ENCODE measurements at places on chromosomes 12 and 14.

GRCh38 chr14:99028521-99028920 is 243.5 kb downstream of the BCL11B start:
- no peak for DNase-seq

GRCh38 chr12:102483466-102483865 is 3.1 kb upstream of the IGF1 start:
- DNase-seq = no peak

DNA sequence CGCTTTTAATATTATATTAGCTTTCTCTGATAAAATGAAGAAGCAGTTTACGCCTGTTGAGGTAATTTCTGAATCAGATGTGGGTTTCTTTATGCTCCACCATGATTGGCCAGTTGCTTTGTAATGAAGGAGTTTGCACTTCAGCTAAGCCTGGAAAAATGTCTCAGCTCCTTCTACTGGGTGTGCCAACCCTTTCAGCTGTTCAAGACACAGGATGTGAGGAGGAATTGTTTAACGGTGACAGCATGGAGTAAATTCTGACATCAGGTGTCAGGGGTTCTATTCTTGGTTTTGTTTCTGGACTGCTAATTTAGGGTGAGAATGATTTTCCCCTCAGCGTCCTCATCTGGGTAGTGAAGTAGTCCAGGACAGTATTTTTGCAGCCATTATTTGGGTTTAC is 43.5 kb downstream of the FLRT2 start:
- no peak for DNase-seq

GRCh38 chr12:95412482-95413311 is 61.3 kb upstream of the METAP2 start:
- peak; percentile 96 for DNase-seq

DNA sequence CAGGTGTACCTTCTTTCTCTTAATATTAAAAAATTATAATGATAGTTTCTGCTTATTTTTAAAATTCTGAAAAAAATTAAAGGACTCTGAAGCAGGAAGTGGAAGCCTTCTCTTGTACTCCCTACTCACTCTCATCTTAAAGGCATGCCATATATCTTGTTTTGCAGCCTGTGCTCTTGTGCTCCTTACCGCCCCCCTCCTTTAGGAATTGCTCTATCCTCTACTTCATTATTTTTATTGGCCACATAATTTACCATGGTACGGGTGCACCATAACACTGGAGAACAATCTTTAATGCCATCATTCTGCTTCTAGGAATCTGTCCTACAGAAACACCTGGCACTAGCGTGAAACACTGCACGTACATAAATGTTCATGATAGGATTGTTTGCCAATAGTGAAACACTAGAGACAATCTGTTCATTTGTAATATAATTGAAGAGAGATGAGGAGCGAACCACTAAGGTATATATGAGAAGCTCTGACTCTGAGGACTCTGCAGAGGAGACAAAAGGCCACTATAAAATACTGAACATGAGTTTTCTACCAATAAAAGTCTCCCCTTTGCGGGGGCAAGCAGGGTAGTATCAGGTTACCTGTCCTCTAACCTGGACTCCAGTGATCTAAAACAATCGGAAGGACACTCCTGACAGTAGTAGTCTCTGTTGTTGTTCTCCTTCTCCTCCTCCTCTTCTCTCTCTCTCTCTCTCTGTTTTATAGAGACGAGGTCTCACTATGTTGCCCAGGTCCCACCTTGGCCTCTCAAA is 6.3 kb upstream of the NYNRIN start:
- DNase-seq = peak; percentile 30

DNA sequence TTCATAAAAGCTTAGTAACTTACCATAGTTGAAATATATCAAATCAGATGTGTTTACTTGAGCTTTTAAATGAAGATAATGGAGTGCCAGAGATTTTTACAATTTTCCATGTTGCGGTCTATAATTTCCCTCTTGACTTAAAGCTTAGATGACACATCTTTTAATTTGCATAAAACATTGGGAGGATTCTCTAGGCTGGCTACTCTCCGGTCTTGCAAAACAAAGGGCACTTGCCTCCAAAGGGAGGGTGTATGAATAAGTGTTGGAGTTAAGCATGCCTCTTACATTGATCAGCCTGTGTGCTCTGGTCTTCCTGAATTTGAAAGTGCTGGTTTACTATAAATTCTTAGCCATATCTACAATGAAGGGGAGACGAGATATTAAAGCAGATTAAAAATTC is 336.4 kb upstream of the NAV3 start:
- DNase-seq = no peak
